Motor neuron (in vitro differentiated cells): ENCODE measurements at places on chromosomes 11 and 22.

DNA sequence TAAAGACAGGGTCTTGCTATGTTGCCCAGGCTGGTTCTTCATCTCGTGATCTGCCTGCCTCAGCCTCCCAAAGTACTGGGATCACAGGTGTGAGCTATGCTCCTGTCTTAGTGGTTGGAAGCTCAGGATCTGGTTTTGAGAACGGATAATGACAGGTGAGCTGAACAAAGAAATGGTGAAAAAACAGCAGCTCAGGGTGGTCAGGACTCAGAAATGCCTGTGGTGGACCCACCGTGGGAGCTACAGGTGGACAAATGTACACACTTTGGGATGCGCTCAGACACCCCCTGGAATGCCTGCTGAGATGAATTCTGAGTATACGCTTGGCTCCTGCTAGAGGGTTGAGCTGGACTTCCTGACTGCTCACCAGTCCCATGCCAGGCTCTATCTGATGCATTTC, 9.5 kb downstream of the RFPL1 start:
- no peak for ATAC-seq

DNA sequence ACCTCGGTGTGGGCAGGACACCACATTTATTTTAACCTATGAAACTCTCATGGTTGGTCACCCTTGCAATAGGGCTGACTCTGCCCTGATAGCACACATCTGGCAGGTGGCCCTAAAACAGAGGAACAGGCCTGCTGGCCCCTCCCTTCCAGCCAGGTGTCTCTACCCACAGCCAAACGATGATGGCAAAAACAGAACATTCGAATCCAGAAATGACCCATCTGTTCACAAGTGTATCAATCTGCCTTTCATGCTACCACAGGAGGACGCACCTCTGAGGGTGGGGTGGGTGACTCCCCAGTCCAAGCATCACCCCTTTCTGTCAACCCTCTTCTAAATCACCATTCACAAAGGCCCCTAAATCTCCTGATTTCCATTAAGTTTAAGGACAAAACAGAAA, 118.1 kb downstream of the ETS1 start:
- ATAC-seq, result no peak

DNA sequence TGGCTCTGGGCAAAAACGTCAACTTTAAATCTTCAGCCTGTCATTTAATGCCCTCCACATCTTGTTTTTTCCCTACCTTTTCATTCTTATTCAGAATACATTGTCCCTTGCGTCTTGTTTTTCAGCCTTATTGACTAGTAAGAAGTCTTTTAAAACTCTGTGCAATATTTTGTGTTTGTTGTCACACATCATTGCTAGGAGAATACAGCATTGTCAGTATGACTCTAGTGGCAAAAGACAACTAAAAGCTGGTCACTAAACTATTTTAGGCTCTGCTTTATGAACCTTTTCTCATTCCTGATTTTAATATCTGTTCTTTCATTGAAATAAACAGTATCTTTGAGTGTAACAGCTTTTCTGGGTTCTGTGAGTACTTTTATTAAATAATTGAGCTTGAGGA, 447.8 kb upstream of the CCDC179 start:
- no peak for ATAC-seq

DNA sequence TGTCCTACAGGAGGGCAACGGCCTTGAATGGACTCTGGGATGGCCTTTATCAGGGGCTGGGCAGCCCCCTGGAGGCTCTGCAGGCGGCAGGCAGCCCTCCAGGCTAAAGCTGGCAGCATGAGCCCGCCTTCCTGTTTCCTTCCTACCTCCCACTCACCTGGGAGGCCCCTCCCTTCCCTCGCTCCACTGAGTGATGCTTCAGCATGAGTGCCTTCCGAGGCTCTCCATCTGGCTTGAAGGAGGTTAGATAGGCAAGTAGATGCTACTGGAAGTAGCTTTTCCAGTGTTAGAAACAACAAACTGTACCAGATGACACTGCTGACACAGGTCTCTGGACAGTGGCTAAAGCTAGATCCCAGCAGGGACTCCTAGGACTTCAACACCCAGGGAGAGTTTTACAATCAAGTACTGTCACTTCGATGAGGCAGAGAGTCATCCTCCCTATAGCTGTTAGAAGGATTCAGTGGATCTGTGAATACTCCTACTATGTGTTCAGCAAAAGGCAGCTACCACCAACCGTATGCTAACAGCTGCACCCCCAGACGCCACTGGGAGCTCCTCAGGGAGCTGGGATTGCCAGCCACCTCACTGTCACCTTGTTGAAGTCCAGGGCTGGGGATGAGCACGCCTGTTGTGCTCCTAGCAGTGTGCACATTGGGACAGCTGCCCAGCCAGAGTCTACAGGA, 4.1 kb upstream of the SLC25A1 start:
- no peak for ATAC-seq

DNA sequence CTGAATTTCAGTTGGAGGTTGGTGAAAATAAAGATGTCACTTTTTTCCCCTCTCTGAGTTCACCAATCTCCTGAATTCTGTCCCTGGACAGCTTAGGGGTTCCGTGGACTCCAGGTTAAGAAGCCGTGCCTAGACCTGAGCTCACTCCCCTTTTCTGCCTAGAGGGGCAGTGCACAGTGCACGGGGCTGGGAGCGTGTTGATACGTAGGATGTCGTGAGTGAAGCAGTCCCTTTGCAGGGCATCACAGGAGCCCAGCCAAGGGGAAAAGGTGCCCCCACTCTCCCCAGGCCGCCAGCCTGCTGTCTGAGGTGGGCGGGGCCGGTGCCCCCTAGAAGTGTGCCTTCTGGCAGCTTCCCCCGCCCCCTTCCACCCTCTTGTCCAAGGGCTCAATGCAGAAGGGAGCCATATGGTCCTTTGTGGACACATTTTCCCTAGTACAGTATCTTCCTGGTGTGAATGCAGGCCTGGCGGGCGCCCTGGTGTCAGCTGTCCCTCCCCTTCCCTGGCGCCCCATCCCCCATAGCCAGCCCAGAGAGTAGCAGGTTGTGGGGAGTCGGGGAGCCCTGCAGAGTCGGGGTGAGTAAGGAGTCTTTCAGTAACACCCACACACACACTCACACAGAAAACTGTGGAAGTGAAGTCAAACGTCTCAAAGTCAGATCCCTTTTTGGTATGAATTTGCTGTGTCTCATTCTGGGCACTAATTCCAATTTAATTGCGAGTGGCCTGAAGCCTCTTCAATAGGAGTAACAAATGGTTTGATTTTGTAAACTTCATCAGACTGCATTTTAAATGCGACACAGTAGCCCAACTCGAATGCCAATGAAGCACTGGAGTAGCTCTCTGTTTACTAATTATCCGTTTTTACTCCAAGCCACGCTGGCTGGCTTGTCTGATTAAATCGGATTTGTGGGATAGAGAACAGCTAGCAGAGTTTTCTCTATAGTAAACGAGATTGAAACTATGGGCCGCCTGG, 67.5 kb upstream of the NNMT start:
- no peak for ATAC-seq

DNA sequence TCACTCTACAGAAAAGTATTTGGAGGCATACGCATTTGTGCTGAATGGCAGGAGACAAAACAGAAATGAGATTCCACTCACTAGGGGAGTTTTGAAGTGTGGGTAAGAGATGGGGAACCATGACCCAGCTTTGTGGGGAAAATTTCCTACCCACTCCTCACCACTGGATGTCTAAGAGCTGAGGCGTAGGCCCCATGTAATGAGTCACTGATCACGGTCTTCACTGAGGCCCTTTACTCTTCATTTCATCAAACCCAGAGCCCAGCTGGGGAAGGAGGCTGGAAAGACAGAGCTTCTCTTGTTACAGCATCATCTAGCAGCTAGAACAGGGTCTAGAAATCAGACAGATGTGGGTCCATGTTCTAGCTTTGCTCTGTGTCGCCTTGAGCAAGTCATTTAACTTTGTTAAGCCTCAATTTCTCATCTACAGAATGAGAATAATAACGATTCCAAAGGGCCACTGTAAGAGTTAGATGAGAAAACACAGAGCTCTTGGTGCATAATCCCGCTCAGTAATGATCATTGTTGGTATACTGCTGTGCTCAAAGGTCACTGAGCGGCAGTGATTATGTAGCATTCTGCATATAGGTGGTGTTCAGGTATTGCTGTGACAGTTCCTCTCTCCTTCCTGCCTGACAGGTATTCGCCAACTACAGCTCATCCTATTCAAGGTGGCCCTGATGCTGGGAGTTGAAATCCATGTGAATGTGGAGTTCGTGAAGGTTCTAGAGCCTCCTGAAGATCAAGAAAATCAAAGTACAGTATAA, 97.2 kb downstream of the MICAL2 start:
- no peak for ATAC-seq

GRCh38 chr11:102709201-102709945, 3.8 kb upstream of the MMP27 start:
- ATAC-seq, result no peak

DNA sequence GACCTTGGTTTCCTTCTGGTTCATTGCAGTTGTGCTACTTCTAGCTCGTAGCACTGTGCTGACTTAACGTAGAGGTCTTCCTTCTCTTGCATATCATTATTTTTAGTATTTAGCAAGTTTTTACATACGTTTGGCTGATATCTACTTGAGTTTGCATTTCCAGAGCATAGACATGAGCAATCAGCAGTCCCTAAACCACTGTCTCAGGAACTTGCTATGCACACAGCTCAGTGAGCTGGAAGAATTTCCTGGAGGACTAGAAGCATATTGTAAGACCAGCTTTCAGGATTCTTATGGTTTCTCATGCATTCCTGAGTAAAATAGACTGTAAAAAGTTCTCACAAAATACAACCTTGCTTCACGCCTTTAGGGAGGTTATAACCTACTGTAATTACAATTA, 226.7 kb upstream of the PDGFD start:
- ATAC-seq, result peak; percentile 19

GRCh38 chr22:44990810-44991209, 19.0 kb downstream of the PHF21B start:
- ATAC-seq, result no peak

DNA sequence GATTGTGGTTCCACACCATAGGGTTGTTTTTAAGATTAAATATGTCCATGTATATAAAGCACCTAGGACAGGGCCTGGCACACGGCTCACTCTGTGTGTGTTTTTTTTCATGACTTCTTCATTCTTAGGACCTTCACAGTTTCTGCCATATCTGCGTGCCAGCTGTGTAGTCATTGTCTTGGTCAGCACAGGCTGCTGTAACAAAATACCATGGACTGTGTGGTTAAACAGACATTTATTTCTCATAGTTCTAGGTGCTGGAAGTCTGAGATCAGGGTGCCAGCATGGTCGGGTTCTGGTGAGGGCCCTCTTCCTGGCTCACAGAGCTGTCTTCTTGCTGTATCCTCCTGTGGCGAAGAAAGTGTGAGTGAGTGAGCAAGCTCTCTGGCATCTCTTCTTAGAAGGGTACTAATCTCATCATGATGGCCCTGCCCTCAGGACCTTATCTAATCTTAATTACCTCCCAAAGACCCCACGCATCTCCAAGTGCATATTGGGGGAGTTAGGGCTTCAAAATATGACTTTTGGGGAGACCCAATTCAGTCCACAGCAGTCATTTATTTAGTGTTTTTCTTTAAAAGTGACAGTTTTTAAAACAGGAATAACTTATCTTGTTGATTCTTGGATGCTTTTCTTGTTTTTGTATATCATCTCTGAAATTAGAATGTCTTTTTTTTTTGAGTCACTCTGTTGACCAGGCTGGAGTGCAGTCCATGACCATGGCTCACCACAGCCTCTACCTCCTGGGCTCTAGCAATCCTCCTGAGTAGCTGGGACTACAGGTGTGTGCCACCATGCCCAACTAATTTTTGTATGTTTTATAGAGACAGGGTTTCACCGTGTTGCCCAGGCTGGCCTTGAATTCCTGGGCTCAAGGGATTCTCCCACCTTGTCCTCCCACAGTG, 70.9 kb downstream of the ZNRF3 start:
- ATAC-seq, result no peak

- no peak for ATAC-seq
These were observed 176.7 kb downstream of the BCR start for GRCh38 chr22:23357053-23357452.

DNA sequence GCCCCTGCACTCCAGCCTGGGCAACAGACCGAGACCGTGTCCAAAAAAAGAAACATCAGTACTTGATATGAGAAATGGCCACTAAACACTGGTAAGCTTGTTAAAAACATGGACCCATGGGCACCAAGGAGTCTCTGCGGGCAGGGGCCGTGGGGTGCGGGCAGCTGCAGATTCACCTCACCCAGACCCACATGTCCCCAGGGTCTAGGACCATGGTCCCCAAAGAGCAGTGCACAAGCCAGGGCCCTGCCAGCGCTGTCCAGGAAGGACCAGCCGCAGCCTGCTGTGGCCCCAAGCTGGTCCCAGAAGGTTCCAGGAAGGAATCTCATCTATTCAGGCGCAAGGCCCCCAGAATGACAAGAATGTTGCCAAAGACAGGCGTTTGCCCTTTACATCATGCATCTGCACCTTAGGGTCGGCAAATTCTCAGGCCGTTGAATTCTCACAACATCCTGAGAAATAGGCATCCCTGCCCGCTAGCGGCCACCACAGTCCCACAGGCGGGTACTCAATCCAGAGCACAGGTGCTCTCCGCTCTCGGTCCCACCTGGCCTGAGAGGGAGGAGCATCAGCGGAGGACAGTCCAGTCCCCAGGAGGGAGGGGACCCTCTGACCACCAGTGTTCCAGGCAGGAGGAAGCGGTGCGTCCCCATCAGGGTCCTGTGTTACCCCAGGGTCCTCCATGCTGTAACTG, 9.5 kb downstream of the YPEL1 start:
- ATAC-seq, result no peak

DNA sequence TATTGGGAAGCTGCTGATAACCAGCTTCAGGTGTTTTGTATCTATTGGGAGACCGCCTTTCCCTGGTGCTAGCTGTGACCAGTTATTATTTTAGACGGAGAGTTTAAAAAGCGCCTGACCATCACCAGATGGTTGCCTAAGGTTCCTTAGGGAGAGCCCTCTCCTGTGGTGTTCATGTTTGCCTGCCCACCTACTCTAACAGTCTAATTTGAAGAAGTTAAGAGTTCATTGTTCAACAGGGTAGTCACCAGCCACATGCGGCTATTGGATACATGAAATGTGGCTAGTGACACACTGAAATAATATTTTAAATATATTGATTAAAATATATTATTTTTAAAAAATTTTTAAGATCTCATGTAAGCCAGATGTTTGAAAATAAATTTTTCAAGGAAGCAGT, 71.3 kb upstream of the SLN start:
- ATAC-seq, result no peak

- ATAC-seq, result no peak
These were observed 37.6 kb downstream of the SLC36A4 start for GRCh38 chr11:93160156-93160555.

- peak; percentile 62 for ATAC-seq
These were observed at the start of gene LRRN4CL for GRCh38 chr11:62689421-62690183. Gene LRRN4CL, minus strand, starts transcription at chr11:62689530. Its CDS starts 1,022 bp downstream, at chr11:62688508.

DNA sequence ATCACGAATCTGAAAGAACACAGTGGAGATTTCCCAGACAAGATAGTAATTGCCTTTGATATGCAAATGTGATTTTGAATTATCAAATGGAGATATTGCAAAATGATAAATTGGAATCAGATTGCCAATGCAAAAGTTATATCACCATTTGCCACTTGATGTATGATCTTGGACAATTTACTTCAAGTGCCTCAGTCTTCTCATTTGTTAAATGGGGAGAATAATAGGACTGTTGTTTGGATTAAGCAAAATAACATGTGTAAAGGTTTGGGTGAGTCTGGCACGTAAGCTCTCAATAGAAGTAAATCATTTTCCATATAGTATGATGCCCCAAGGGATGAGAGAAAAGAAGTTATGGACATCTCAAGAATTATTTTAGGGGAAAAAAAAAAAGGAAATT, 7.9 kb upstream of the PHF21A start:
- no peak for ATAC-seq
